Effector memory CD4-positive, alpha-beta T cell (primary cell): ENCODE measurements at places on chromosomes 1 and 21.

DNA sequence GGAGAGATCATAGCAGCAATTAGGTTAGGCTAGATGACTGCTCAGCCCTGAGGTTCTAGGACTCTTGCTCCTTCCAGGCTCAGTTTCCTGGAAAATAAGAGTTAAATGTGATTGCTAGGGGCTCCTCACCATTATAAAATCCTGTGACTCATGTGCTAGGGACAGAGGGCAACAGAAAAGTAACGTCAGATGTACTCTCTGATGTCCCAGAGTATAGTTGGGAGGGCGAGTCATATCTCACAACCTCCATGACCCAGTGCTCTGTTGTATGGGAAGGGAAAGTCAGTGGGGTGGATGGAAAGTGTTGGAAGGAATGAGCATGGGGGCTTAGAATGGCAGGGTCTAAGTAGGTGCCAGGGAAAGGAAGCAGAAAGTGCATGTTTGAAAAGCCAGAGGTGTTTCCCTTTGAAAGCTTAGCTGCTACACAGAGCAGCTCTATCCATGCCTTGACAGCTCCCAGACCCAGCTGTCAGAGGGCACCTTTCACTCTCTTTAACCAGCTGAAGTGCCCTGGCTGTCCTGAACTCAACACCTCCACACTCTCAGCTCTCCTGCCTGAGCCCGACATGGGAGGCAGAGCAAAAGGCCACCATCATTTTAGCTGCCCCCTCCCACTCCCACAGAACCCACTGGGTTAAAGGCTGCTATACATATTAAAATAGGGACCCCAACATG lies 11.6 kb downstream of the GJA5 start:
- no peak for DNase-seq

DNA sequence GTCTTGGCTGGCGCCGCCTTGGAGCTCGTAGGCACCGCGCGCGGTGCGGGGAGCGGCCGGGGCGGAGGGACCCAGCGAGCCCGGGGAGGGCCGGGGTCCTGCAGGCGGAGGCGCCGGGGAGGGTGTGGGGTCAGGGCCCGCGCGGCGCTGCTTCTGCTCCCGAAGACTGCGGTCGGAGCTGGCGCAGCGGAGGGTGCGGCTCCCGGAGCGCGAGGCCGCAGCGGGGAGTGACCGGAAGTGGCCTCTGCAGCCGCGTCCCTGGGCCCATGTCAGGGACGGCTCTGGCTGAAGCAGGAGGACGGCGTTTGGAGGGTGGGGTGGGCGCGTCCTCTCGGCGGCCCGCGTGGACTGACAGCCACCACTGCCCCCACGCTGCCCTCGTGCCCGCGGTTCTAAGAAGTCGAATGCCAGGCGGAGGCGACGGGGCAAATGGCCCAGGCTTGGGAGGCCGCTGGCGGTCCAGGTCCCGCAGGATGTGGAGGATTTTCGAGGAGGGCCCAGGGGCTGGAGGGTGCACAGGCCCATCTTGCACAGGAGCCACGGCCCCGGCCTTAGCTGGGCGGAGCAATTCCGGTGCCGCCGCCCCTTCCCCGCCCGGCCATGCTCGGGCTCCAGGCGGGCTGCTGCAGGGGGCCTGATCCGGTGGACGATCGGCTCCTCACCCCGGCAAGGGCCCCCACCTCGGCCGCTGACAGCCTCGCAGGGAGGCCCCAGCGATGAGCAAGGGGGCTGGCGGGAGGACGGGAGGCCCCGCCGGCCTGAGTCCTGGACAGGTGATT lies 7.7 kb upstream of the ZNF669 start:
- DNase-seq = no peak

- DNase-seq = no peak
These were observed 194.8 kb downstream of the NFIA start for GRCh38 chr1:61277121-61277690.

DNA sequence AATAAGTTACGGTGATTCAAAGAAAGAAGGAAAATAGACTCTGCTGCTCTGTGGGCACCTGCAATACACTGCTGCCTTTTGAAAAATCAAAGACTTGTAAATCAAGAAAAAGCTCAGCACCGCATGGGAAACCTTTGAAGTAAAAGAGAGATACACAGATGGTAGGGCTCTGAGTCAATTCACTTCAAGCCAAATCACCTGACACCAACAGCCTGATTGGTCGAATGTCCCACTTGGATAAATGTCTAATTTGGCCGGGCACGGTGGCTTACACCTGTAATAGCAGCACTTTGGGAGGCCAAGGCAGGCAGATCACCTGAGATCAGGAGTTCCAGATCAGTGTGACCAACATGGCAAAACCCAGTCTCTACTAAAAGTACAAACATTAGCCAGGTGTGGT lies 19.2 kb upstream of the RCAN3 start:
- DNase-seq = no peak

GRCh38 chr1:225362805-225363204 lies 65.0 kb downstream of the LBR start:
- DNase-seq = no peak

DNA sequence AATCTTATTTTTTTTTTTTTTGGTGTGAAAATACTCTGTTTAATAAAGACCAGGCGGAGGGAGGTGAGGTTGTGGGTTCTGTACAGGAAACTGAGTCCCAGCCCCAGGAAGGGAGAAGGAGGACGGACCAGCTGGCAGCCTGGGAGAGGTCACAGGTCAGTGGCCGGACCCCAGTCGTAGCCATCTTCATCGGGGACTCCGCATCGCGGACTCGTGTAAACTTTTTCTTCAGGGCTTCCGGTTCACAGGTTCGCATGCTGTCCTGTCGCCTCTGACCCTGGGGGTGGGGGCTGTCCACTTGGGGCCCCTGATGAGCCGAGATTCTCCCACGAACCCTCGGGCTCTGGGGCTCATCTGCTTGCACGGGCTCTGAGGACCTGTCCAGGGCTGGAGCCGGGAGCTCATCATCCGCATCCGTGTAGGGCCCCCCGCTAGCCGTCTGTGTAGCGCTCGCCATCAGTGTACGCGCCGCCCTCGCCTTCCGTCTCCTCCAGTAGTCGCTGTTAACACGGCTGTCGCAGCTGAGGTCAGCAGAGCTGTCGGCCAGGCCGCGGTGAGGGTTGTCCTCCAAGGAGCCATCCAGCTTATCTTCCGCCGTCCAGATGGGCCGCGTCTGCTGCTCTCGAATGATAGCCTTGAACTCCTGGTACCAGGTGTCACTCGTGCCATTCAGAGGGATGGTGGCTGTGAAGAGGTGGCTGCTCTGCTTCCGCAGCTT lies 975.7 kb upstream of the PRMT6 start:
- DNase-seq = no peak

GRCh38 chr21:14878971-14879370 lies 185.8 kb downstream of the NRIP1 start:
- DNase-seq = no peak

DNA sequence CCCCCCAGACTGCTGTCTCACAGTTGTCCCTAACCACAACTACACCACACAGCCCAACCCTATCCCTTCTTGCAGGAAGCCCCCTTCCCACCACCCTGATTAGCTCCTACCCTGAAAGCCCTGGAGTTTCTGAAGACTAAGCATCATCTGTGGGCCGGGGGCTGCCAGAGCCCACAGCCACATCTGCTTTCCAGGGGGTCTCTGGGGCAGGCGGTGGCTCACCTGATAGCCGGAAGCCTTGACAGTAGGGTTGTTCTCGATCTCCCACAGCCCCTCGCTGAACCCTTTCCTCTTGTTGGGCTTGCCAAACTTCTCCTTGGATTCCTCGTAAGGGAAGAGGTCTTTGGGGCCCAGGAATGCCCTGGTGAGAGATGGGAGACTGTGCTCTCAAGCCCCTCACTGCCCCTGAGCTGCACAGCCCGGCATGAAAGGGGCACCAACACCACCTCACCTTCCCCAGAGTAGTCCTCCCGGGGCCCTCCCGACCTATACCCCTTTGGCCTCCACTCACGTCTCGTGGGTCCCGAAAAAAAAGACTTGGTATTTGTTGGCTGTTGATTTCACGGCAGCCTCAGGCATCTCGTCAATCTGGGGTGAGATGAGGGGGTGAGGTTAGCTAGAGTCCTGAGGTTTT lies 4.0 kb upstream of the MRPL24 start:
- no peak for DNase-seq
